Fibroblast of lung (primary cell): ENCODE measurements at places on chromosomes 2 and 18. TPM values are rescaled to one million over a fixed set of nuclear protein-coding genes. Genes with fewer than 3 reads are reported as not detected.

The MDH1B gene
- total RNA-seq, result 0.99 and 1.8 TPM in 2 replicates

The RUFY4 gene
- not detected in 2 replicates for total RNA-seq

The CYS1 gene
- total RNA-seq, result 1.5 and 5.1 TPM in 2 replicates

DNA sequence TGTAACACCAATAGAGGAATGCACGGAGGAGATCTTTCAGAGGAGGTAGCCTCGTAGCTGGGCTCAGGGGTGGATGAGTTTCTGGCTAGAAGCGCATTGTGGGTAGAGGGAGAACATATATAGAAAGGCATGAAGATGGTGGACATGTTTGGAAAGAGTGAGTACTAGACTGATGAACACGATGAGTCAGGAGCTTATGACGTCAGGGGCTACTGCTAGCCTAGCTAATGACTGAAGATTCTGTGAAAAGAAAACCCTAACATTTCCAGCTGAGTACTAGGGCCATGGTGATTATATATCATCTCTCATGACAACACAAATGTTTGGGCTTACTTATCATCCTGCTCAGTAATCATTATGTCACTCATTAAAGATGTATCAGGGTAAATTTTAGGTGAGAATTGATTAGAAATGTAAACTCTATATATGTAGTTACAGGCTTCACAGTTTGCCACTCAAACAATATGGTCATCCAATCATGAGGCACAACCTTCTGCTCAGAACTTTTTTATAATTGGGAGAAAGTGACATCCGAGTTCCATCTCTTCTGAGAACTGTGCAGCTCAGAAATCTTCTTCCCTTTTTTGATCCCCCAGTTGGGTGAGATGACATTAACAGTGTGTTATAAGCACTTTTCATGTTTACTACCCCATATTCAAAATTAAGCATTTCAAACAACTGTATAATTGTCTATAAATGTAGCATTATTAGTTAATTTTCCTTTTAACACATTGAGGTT is 22.2 kb upstream of the IL1RN start:
- peak; percentile 42 for DNase-seq

DNA sequence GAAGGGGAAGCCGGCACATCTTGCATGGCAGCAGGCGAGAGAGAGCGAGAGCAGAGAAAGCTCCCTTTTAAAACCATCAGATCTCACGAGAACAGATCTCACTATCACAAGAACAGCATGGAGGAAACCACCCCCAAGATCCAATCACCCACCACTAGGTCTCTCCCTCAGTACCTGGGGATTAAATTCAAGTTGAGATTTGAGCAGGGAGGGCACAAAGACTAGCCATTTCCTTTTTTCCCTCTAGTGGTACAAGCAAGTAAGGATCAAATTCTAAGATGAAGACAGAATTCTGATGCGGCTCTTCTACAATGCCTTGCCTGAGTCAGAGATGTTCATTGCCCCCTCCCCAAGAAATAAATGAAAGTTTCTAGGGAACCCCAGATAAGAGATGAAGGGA is 45.6 kb upstream of the ANKRD44 start:
- DNase-seq, result no peak

GRCh38 chr2:144580521-144581161 is 60.7 kb upstream of the ZEB2 start:
- DNase-seq, result no peak

DNA sequence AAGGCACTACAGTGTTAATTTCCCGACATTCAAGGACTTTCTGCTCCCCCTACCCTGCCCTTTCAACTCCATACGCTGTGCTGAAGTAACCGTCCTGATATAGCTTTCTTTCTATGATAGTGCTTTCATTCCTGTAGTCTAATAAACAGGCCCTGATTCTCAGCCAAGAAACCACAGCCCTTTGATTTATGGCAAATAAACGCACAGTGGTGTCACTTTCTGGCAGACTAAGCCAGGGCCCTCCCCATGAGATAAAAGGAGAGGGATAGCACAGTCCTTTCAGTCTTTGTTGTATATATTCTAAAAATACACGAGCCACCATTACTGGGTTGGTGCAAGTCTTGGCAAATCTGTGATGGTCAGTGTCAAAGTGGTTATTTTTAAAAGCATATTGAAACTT is 291.2 kb downstream of the ALPK2 start:
- DNase-seq, result peak; percentile 73

DNA sequence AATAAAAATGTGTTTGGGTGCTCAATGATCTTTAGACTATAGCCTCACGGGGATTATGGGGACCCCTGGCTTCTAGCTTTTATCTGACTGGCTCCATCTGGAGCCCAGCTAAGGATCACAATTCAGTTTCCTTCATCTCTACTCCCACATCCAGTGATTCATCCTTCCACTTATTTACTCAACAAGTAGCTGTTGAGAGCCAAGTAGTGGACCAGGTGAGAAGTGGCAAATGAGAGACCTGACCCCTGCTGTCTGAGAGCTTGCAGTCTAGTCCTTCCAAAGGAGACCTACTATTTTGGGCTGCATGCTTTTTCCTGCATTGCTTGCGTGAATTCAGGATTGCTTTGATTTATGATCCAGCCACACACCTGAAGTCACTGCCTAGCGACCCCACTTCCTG is 10.7 kb upstream of the DSG3 start:
- DNase-seq, result peak; percentile 2

DNA sequence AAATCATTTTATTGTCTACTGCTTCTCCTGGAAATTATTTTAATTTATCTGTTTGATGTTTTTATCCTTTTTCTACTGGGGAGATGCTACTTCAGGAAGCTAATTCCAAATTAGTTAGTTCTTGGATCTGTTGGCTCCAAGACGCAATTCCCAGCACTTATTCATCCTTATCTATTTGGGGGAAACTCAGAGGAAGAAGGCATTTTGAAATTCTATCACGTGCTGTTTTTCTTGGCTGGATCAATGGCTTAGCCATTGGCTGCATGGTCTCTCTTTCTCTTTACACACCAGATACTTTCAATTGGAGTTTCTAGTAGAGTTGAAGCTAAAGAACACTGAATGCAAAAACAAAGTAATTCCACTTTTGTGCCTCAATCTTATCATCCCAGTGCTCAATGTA is 98.3 kb downstream of the RAPGEF4 start:
- peak; percentile 78 for DNase-seq

DNA sequence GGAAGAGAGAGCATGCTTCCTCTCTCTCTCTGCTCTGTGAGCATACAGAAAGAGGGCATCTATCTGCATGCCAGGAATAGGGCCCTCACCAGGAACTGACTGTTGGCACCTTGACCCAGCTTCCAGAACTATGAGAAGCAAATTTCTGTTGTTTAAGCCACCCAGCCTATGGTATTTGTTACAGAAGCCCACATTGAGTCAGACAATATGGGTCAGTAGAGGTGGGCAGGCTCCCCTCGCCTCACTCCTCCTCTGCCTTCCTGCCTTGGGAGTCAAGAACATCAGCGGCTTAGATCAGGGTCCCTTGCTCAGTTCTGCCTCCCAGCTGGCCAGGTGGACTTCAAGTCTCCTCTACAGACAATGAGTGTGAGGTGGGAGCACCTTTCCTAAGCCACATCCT is 92.3 kb downstream of the COPS8 start:
- no peak for DNase-seq

DNA sequence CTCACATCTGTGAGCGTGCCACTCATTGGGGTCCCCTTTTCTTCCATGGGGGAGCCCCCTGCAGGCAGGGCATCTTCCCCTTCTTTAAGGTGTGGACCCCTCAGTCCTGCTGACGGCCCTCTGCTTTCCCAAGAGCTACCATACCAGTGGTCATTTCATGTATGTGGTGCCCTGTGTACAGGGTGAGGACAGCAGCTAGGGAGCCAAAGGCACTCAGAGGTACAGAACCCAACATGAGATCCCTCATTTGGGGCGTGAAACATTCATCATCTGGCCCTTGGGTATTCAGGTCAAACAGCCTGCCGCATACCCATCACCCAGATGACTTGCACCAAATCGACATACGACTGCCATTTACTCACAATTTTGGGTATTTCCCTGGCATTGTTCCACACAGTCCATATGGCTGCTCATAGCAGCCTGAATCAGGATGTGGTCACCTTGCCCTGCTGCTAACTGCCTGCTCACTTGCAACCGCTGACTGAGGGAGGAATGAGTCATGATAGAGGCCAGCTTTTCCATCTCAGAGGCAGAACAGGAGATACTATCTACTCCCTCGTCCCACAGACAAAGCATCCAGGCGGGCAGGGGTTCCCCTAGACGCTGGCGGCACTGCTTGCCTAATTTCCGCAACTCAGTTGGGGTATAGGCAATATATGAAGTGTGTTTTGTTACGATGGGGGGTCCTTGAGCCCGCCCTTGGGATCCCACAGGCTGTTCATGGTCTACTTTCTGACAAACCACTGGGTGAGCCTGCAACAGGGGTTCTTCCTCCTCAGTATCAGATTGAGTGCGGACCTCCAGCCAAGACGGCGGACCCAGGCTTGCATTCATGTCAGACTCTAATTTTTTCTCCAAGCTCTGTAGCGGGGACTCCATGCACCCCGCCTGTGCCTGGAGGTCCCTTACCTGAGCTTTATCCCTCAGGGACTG is 228.6 kb downstream of the SATB2 start:
- DNase-seq, result peak; percentile 99

- DNase-seq, result no peak
Observed at GRCh38 chr2:228628682-228629081, 447.2 kb upstream of the SPHKAP start.

DNA sequence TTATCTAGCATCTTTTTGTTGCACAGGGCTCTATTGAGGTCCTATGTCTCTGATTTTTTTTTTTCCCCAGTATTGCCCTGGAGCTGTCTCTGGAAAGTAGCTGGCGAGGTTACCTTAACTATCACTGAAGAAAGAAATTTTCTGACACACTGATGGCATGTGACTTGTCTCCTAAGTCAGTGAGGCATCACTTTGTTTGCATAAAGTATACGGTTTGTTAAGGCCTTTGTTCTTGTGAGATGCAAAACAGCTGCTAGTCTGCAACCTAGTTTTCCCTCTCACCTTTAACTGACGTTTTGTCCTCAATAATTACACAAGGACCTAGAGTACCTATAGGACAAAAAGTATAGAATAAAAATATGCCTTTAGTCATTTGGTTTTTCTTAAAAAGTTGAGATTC is 41.8 kb downstream of the UBXN4 start:
- DNase-seq, result no peak

- no peak for DNase-seq
Observed at GRCh38 chr2:33126958-33127357, 180.2 kb downstream of the LTBP1 start.
